GM23248 (cell line): ENCODE measurements at places on chromosomes 4 and X.
A peak's percentile ranks its signal among the peaks of the same experiment; 100 is the strongest.

- no peak for DNase-seq
Observed at GRCh38 chrX:1589356-1590130, 1.9 kb upstream of the AKAP17A start.

DNA sequence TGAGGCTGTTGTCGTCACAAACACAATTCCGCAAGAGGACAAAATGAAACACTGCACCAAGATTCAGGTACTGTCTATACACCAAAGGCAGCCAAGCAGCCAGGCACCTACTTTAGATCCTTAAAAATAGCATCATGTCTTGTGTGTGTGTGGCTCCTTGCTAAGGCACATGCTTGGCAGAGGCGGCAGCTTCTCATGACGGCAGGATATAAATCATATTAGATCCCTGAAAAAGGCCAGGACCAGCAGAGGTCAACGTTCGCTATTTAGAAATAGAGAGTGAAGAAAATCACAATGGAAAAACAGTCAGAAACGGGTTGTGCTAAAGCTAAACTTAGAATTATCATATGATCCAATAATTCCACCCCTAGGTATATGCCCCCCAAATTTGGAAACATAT lies 29.5 kb downstream of the PRPS2 start:
- DNase-seq = no peak

DNA sequence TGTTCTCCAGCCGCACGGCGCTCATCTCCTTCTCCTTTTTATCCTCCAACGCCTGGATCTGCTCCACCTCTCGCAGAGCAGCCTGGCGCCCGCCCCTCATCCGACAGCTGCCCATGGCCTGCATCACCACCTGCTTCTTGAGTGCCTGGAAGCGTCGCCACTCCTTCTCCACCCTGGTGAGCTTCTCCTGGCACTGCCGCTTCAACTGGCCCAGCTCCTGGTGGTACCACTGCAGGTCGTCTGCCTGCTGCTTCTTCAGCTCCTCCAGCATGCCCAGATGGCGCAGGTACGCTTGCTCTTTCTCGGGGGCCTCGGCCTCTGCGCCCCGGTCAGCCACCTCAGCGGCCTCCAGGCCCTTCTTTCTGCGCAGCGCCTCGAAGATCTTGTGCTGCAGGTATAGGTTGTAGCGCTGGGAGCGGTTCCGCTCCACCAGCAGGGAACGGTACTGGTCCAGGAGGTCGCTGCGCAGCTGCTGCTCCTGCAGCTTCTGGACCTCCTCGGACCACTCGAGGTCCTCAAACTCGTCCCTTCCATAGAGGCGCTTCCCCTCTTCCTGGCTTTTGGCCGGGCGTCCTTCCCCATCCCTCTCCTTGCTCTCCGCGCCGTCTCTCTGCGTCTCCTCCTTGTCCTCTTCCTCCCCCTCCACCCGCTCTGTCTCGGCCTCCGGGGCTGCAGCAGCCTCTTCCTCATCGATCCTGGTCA lies 1.2 kb upstream of the TADA2B start:
- DNase-seq = no peak

DNA sequence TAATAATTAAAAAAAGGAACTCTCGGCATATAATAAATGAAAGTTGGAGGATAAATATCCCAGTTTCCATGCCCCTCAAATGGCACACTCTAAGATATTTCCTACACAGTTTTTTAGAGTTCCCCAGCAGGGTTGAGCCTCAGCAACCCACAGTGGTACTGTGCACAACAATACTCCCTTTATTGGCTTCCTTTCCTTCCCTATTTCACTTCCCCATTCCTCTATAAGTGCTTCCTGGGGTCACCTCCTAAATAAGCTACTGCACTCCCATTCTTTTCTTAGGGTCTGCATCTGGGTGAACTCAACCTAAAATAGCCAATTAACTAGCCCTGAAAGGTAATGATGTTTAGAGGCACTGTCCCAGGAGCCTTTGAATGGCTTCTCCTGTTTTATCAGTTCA lies 76.4 kb upstream of the NHS start:
- DNase-seq = no peak

- DNase-seq = peak; percentile 38
Observed at GRCh38 chrX:115531818-115532403, 29.1 kb upstream of the PLS3 start.

GRCh38 chr4:177001271-177002175 lies 208.8 kb upstream of the VEGFC start:
- peak; percentile 60 for DNase-seq

DNA sequence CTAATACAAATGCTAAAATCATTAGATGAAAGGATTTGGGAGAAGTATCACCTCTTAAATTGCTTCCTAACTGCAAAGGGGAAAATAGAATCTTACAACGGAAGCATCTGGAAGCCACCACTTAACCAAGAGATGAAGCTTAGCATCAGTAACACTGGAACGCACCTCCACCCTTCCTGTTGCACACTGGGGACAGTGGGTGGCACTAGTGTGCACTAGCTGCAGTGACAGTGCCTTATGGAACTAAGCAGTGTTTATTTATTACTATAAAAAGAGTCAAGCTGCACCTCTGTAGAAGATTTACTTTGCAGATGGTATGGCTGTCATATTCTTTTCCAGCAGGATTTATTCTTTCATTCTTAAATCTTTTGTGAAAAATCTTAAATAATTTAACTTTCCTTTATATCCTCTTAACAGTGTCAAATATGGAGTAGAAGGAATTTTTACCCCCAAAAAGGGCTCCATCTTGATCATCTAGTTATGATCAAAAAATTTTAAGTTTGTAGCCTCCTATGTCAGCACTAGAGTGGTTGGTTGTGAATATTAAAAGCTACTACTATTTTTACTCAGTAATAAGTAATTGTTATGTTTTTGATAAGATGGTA lies 76.7 kb downstream of the SCD5 start:
- peak; percentile 46 for DNase-seq

GRCh38 chrX:75746891-75747639 lies 38.0 kb downstream of the MAGEE2 start:
- DNase-seq = peak; percentile 70

- DNase-seq = no peak
Observed at GRCh38 chr4:38233727-38234480, 273.7 kb downstream of the PTTG2 start.

DNA sequence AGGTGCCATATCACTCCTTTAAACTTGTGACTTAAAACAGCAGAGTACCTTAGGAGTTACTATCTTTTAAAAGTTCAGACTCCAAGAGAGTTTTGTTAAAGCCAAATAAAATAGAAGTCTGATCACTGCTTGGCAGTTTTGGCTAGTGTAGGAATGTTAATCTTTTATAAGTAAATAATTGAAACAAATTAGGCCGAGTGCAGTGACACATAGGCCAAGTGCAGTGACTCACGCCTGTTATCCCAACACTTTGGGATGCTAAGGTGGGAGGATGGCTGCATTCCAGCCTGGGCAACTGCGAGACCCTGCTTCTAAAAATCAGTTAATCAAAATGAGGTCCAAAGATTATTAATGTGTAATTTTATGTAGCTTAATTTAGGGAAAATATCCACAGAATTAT lies 37.2 kb downstream of the WDR44 start:
- DNase-seq = peak; percentile 45

GRCh38 chr4:39054497-39054896 lies 7.5 kb upstream of the KLHL5 start:
- DNase-seq = no peak

DNA sequence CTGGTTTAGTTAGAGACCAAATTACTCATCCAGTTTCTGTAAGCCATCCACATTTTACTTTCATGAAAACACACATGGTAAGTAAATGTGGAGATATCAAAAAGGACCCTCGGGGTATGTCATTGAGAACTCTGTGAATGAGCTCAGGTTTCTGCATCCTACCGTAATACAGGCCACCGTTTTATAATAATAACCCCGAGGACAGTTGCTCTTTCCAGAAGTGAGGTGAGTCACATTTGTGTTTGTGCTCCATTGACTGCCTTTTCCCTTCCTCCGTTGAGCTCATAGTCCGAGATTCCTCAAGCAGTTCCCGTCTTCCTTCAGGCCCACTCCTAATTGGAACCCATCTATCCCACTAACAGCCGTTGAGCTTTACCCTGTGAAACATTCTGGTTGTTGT lies 95.3 kb downstream of the GRID2 start:
- DNase-seq = no peak

DNA sequence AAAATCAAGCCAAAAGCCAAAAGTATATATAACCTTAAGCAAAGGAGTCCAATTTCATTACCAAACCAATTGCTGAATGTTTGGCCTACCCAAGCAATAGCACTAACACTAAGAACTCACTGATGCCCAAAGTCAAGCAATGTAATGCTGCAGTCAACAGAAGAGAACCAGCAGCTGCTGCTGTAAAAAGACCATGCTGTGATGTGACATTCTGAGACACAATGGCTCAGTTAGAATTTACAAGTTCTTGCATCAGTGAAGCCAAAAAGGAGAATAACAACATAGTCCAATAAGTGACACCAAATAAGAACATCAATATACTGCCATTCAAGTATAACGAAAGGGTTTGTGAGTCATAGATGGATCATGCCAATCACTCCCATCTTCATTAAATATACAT lies 514.0 kb upstream of the DIAPH2 start:
- DNase-seq = no peak

GRCh38 chr4:6961496-6962210 lies 52.0 kb downstream of the TBC1D14 start:
- DNase-seq = no peak

DNA sequence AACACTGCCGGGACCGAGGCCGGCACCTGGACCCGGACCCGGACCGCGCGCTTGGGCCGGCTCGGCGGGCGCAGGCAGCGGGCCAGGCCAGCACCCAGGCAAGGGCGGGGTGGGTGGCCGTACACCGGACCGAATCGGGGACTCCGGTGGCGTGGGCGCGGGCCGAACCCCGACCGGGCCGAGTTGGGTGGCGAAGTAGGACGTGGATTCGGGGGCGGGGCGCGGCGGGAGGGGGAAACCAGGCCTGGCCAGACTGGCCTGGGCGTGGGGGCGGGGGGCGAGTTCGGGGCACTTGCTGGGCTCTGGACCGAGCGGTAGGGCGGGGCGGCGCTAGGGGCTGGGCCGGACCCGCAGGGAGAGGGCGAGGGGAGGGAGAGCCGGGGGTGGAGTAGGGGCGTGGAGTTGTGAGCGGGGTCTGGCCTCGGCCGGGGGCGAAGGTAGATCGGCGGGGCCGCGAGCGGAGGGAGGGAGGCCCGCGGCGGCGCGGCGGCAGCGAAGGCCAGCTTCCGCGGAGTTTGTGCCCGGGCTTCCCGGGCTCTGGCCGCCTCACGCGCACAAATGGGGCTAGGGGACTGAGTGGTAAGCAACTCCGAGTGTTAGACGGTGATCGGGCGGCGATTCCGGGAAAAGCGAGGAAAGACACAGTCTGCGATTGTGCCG lies 1.8 kb upstream of the BCORL1 start:
- peak; percentile 35 for DNase-seq

GRCh38 chr4:121321466-121321865 lies 59.4 kb downstream of the QRFPR start:
- DNase-seq = no peak

DNA sequence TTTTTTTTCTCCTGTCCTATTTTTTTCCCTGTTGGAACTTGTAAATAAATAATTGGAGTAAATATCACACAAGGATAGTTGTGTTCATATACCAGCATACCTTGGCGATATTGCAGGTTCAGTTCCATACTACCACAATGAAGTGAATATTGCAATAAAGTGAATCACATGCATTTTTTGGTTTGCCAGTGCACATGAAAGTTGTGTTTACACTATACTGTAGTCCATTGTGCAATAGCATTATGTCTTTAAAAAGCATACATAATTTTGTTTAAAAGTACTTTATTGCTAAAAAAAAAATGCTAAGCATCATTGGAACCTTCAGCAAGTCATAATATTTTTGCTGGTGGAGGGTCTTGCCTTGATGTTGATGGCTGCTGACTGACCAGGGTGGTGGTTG lies 88.6 kb downstream of the GSTCD start:
- no peak for DNase-seq

GRCh38 chrX:110426155-110426504 lies 67.5 kb downstream of the RTL9 start:
- DNase-seq = no peak

DNA sequence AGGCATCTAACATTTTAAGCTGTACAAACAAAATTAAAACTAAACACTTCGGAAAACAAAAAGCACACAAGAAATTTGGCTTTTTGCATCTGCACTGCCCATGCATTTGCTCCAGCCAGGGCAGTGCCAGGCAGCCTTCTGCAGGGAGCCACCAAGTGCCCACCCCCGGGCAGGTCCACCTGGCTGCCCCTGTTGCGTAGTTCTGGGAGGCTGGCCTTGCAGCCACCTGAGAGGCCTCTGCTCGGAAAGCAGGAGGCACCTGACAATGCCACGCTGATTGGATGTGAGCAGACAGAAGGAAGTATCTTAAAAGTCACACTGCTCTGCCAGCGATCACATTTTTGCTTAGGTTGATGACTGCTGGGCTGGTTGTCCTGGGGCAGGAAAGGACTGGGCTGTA lies 3.5 kb downstream of the TMEM271 start:
- no peak for DNase-seq

GRCh38 chr4:109629775-109630174 lies 69.7 kb downstream of the MCUB start:
- DNase-seq = no peak

DNA sequence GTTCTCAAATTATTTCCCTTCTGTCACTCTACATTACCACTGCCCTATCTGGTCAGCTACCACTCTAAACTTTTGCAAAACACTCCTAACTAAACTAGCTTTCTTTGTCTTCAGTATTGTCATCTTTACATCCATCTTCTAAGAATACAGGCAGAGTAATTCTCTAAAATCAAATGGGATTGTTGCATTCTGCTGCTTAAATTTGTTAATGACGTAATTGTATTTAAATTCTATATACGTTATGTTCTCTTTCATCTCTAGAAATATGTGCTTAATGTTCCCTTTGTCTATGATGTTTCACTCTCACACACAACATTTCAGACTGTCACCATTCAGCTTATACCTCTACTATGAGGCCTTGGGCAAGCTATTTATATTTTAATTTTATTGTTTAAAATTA lies 1041.1 kb upstream of the POU3F4 start:
- DNase-seq = no peak

- DNase-seq = no peak
Observed at GRCh38 chr4:108662629-108663028, 12.2 kb downstream of the OSTC start.

GRCh38 chrX:13837290-13837745 lies 20.4 kb upstream of the GPM6B start:
- no peak for DNase-seq

DNA sequence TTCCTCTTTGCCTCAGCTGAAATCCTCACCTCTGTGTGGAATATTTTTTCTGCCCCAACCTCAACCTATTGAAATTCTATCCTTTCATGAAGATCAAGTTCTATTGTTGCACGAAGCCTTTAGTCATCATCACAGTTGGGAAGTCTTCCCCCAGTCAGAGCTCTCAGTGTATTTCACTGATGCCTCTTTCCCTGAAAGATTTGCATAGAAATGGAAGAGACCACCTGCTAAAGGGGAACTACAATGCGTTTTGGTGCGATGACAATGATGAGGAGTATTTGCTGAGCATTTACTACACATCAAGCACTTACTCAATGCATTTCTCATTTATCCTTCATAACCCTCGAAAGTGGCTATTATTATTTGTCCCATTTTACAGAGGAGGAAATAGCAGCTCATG lies 151.2 kb upstream of the KLF3 start:
- DNase-seq = no peak

GRCh38 chr4:171397175-171397574 lies 416.0 kb upstream of the GALNTL6 start:
- no peak for DNase-seq
